ENCODE measurements at places on chromosomes 13 and 19.

- DNase-seq: peak; percentile 52
Observed at GRCh38 chr13:45325806-45326205, 15.2 kb downstream of the TPT1 start.

- no peak for DNase-seq
Observed at GRCh38 chr13:78786459-78786858, 127.5 kb upstream of the OBI1 start.

GRCh38 chr13:100491164-100491842 is 97.3 kb downstream of the GGACT start:
- DNase-seq: no peak

DNA sequence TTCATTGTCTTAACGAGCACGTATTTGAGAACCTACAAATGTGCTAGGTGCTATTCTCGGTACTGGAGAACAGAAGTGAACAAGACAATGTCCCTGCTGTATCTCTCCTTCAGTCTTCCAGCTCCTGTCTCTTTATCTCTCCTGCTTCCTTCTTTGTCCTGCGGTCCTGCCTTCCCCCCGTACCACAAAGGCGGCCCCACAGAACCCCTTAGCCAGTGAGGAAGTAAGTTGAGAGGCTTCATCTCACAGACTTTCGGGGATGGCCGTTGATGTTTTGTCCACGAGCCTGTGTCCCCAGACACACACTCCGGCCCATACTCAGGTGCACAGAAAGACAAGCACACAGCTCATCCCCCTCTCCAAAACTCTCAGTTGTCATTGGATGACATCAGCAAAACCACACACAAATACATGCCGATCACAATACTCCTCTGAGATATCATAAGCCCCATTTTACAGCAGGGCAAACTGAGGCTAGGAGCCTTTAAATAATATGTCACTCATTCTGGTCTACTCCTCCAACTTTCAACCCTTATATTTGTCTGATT is 507 bp upstream of the SWSAP1 start:
- no peak for DNase-seq

GRCh38 chr19:42295831-42296525 is 6.0 kb upstream of the PRR19 start:
- DNase-seq: peak; percentile 88

GRCh38 chr19:56144376-56144775 is 3.3 kb downstream of the ZNF444 start:
- DNase-seq: no peak

GRCh38 chr13:26664876-26665275 is 95.7 kb downstream of the GPR12 start:
- DNase-seq: no peak

GRCh38 chr19:39139305-39139874 is 13.8 kb downstream of the PAK4 start:
- DNase-seq: no peak

DNA sequence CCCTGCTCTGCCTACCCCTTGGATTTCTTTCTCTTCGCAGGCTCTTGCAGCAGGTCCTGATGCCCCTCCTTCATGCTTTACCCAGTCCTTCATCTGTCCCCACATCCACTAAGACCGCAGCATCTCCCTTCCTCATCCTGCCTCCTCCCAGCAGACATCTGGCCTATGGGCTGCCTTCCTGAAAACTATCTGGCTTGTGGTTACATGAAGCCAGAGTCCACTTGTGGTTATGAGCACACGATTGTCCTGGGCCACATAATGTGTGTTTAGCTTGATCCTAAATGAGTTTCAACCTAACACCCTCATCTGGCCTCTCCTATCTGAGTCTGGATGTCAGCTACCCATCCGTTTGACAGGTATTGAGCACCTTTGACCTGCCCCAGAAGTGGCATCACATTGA is 5.5 kb upstream of the ZNF175 start:
- DNase-seq: no peak

DNA sequence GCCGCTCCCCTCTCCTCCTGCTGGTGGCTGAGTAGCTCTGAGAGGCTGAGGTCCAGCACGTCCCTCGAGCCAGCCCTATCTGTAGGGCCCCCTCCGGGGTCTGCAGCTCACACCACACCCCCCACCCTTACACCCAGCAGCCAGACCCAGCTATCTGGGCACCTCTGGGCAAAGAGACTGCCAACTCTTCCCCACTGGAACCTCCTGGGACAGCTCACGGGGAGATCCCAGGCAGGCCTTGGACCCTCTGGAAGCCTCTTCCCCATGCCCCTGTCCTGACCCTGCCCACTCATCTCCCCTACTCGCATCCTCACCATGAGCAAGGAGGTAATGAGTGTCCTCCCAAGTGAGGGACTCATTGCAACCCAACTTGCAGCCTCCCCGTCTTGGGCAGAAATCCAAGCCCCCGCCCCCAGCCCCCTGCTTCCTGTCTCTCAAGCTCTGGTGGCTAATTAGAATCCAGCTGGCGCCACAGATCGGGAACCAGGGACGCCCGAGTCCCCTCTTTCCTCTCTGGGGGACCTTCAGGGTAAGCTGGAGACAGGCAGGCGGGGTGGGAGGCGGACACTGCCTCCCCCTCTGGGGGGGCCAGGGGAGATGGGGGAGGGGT is 22.1 kb downstream of the ADGRL1 start:
- no peak for DNase-seq

DNA sequence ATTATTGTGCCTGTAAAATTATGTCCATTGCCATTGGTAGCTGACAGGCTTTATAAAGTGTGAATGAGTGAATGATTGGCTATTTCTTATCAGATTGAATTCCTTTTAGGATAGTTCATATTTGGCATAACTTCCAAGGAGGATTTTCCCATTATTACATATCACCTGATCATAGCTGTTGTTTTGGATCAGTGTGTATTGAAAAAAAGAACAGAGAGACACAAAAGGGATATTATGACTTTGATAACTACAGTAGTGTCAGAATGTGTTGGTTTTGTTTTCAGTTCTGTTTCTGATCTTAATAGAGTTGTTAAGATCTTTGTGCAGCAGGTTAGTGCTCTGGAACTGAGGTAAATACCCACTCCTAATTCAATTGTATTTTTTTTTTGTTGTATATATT is 103.8 kb downstream of the LRCH1 start:
- DNase-seq: no peak

DNA sequence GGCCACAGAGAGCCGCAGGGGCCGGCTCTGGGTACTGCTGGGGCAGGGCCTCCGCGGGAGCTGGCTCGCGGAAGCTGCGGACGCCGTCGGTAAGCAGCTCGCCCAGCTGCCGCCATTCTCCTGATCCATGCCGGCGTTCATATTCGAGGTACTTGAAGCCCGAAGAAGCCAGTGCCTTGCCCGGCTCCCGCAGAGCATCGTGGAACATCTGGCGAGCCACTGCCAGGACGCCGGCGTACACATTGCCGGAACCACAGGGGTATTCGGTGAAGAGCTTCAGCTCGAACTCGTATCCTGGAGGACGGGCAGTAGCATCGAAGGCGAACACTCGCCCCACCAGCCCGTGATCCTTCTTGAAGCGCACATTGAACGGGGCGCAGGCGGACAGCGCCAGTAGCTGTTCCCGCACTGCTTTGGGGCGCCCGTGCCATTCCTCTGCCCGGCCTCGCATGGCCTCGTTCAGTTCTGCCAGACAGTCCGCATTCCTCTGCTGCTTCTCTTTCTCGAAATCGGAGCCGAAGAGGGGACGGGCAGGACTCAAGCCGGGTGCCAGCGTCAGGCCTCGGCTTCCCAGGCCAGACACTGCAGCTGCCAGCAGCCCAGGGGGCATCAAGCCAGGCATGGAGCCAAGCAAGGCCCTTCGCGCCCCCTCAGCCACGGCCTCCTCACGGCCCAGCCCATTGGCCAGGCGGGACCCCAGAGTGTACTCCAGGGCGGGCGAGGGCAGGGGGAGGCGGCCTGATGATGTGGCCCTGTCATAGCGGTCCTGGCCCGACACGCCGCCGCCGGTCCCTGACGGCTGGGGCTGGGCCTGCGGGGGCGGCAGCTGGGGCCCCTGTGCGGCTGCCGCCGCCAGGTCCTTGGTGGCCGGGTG is 1.0 kb downstream of the IRF2BP1 start:
- no peak for DNase-seq

DNA sequence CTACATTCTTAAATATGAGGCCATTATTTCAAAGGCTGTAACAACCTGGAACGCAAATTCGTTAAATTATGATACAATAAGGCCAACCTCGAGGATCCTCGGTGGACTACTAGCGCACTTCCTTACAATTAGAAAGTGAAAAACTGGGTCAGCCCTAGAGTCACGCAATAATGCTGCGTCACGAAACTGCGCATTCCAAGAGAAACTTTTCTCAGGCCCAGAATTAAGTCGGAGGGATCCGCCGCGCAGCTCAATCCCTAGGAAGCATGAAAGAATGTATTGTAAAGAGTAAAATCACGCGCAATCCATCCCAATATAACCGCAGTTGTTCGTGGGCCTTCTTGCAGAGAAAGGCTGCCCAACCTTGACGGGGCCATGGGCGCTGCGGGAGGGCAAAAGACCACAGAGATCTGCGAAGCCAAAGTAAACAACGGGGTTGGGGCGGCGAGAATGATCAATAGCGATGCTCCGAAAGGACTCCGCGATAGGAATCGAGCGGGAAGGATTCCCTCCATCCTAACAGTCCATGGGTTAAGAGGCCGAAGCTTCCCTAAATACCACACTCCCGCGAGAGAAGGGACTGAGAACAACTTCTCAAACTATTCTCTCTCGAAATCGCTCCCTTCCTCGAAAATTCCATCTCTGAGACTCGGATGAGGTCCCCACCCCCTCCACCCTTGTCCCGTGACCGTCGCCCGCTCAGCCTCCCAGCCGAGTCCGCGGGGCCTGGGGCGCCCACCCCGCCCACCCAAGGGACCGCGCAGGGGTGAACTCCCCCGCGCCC is 564 bp downstream of the SPART start:
- DNase-seq: peak; percentile 86

Data from right forelimb (tissue), 1 donor.